ENCODE measurements at places on chromosomes 5 and 9.
A peak's percentile ranks its signal among the peaks of the same experiment; 100 is the strongest.

DNA sequence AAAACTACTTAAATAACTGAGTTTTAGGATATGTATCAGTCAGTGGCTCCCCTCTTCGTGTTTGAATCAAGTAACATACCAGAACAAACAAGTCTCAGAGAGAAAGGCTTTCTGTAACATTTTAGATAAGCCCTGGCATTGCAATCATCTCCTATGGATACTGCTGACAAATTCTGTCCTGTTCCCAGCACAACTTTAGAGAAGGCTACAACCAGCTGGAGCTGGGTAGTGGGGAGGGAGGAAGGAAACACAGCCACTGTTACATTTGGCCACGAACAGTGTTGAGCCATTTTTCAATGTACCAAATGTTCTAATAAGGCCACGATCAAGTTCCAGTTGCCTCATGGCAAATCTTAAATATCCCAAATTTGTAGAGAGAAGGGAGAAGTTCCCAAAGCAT lies 511.8 kb upstream of the WWC1 start:
- no peak for DNase-seq

DNA sequence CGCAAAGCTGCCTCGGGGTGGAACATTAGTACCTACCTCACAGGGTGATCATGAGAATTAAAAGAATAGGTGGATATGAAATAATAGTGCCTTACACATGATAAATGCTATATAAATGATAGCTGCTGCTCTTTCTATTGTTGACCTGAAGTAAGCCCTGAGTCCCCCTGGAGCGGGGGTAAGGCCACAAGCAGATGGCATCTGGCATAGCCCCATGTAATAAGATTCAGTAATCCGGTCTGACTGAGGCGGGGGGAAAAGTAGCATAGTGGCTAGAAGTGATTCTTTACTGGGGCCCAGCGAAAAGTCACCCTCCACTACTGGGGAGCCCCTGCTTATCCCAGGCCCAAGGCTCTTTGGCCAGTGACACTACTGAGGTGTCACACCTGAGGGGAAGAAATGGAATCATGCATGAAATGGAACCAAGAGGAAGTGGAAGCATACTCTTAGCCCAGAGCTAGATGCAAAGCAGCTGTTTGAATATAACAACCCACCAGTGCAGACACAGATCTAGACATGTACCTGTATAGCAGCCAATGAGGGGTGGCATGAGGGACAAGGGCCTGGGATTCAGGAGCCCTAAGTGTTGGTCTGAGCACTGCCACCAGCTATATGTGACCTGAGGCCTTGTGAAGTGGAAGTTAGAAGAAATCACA lies 16.1 kb upstream of the FGFR4 start:
- no peak for DNase-seq

DNA sequence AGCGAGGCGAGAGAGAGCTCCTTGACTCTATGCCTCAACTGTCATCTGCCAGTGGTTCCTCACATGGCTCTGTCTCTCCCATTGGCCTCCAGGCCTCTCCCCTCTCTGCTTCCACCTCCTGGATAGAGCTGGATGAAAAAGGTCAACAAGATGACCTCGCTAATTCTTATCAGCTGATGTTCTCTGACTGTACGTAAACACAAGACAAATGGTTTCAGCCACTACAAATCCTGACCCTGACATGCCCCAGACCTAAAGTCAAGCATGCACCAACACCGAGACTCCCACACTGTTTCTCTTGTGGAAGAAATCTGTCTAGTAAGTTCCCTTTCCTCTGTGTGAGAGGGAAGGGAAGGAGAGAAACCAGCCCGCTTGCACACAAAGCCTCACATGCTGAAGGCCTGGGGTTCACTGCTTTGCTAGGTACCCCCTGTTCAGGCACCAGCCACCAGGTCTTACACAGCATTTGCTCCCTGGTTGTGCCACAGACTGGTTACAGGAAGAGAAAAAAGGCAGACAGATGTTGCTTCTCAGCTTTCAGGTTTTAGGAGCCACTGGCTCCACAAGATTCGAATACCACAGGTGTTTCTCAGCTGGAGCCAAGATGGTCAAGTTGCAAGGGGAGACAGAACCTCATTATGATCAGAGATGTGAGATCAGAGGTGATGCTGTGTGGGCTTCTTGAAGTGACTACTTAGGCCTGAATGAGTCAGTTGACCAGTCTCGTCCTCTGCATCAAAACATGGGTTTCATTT lies 592.5 kb downstream of the CCDC171 start:
- DNase-seq = no peak

GRCh38 chr9:2356041-2356790 lies 265.4 kb upstream of the VLDLR start:
- no peak for DNase-seq

DNA sequence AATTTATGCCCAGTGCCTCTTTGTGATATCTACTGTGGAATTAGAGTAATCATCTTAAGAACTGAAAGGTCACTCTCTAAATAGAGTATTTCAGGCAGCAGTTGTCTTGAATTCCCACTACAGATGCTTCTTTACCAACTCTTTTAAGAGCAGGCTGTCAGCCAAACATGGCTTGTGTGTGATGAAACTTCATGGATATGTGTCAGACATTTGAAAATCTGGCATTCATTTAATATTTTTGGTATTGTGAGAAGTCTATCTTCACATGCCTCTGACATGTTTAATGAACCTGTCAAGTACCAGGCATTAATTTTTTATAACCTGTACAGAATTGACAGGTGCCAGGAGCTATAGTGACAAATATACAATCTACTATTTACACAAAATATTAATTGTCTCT lies 318.6 kb downstream of the CDH9 start:
- DNase-seq = no peak

DNA sequence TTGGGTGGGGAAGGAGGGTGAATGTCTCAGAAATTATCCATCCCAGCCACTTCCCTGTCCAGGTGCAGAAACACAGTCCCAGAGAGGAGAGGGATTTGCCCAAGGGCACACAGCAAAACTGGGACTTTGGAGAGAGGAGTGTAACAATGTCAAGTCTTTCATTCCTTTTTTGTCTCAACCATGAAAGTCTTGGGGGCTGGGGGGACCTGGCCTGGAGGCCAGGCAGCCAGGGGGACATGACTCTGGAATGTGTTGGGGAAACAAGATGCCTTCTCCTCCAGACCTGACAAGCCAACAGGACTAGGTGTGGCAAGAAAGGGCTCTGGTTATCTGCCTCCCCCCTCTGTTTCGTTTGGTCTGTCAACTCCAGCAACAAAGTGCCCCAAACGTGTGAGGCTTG lies 13.9 kb upstream of the HAND1 start:
- no peak for DNase-seq

GRCh38 chr9:116160676-116161571 lies 7.3 kb downstream of the PAPPA start:
- DNase-seq = no peak

GRCh38 chr9:136644593-136645351 lies 17.9 kb upstream of the EGFL7 start:
- DNase-seq = peak; percentile 61

DNA sequence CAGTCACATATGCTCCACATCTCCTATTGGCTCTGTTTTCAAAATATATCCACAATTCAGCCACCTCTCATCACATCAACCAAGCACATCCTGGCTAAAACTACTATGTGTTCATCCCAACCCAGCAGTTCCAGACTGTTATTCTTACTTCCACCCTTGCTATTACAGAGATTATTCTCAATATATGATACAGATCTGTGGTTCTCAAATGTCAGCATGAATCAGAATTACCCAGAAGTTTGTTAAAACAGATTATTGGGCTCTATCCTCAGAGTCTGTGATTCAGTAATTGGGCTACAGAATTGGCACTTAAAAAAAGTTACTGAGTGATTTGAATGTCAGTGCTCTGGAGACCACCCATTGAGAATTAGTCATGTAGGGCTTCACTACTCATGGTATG lies 78.8 kb upstream of the IZUMO3 start:
- no peak for DNase-seq
